Aorta (tissue), 5 donors: ENCODE measurements at places on chromosomes 12 and 14. TPM values are rescaled to one million over a fixed set of nuclear protein-coding genes. Genes with fewer than 3 reads are reported as not detected.
A peak's percentile ranks its signal among the peaks of the same experiment; 100 is the strongest.

GRCh38 chr14:68386950-68387779 is 405.7 kb downstream of the ZFP36L1 start:
- no peak for DNase-seq

- no peak for DNase-seq
Observed at GRCh38 chr14:34270361-34270760, 191.7 kb downstream of the SPTSSA start.

- DNase-seq: no peak
Observed at GRCh38 chr12:8011331-8011730, 21.2 kb upstream of the FOXJ2 start.

DNA sequence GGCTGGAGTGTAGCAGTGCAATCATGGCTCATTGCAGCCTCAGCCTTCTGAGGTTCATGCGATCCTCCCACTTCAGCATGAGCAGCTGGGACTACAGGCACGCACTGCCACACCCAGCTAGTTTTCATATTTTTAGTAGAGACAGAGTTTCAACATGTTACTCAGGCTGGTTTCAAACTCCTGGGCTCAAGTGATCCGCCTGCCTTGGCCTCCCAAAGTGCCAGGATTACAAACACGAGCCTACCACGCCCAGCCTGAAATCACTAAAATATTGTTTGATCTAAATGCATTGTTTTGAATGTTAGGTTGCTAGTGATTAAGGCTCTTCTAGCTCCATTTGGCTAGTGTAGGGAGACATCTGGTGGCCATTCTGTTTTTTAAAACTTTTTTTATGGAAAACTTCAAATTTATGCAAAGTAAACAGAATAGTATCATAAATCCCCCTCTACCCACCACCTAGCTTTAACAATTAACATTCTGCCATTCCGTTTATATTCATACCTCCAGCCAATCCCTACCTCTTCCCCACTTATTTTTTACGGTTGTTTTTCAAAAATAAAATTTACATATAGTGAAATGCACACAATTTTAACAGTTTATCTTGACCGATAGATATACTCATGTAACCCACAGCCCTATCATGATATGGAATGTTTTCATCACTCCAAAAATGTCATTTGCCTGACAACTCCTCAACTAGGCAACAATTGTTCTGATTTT is 37.8 kb downstream of the MYO1H start:
- DNase-seq: peak; percentile 48

GRCh38 chr14:57939084-57939483 is 73.2 kb upstream of the SLC35F4 start:
- no peak for DNase-seq

DNA sequence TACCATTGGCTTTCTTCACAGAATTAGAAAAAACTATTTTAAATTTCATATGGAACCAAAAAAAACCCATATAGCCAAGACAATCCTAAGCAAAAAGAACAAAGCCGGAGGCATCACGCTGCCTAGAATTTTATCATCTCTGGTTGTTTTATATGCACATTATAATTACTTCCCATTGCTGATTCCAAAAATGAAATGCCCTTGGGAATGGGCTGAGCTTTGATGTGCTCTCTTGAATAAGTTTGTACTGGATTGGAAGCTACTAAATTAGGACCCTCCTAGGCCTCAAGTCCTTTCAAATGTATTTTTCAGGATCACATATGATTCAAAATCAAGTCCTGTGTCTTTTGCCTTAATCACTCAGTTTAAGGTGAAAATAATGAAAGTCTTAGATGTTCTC is 58.9 kb upstream of the DUSP6 start:
- no peak for DNase-seq

DNA sequence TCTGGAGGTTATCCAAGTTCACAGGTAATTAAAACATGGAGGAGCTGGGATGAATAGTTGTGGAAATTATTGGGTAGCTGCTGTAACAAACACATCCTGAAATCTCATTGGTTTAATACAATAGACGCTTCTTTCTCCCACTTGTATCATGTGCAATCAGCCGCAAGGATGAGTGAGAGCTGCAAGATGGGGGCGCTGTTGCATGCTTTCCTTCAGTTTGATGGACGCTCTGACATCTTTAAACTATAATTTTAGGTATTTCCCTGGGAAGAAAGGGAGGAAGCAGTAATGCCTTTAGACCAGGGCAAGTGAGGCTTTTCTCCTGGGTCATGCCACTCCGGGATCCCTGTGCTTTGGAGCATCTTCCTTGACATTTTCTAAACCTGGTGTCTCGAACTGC is 178.7 kb downstream of the PAWR start:
- DNase-seq: no peak

DNA sequence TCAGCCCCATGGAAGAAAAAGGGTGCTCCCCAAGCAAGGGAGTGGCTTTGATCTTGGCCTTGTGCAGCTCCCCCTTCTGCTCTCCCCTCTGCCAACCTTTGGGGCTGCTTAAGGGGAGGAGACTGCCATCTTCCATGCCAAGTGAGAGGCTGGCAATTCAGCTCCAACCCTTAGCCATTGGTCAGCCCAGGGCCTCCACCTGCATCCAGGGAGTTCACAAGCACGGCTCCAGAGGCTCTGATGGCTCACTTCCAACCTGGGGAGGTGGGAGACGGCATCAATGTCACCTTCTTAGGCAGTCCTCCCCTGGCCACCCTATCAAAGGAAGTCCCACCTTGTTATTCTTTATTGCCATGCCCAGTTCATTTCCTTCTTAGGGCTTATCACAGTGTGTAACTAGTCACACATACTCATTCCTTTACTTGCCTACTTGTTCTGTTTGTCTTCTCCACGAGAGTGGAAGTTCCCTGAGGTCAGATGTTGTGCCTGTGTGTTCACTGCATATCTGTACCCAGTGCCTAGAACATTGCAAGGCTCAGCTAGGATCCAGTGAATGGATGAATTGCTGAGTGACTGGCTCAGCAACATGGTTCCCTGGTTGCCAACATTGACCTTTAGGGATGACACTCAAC is 5.0 kb downstream of the HDAC7 start:
- DNase-seq: peak; percentile 29

DNA sequence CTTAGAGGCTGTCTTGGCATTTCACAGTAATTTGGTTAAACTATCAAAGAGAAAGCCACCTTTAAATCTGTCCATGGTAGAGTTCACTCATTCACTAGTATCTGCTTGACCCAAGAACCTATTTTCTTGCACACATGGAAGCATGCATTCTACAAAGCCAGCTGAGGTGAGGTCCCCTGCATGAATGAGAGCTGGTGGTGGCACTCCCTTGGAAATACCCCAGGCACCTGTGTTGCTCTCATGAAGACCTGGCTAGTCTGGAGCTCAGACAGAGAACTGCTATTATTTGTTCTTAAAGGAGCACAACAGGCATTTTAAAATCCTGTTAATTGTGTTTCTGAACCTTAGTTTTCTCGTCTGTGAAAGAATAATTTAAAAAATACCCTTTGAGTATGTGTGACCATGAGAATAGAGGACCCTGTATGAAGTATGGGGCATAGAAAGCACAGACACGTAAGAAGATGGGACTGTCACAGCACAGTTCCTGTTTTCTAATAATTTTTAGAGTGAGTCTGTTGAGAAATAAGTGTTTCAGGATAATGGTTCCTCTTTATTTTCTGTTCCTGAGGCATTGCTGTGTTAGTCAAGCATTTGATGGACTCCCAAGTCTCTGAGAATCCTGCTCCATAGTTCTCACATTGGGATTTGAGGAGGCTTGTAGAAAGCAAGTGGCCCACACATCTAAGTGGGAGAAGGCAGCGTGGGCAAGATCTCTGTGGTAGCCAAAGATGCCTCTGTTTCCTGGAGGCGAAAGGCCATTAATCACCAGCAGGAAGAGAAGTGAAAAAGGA is 10.9 kb downstream of the RGS6 start:
- DNase-seq: no peak

DNA sequence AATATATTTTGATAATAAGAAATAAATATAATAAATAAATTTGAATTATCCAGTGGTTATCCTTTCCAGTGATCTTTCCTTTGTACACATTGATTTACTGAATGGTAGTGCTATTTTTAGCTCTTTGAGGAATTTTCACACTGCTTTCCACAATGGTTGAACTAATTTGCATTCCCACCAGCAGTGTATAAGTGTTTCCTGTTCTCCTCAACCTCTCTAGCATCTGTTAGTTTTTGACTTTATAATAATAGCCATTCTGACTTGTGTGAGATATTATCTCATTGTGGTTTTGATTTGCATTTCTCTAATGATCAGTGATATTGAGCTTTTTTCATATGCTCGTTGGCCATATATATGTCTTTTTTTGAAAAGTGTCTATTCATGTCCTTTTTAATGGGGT is 333.7 kb downstream of the RAD51B start:
- DNase-seq: no peak

GRCh38 chr12:52867642-52868041 is 18.8 kb upstream of the KRT78 start:
- DNase-seq: peak; percentile 86

GRCh38 chr12:18422871-18423270 is 161.6 kb downstream of the PIK3C2G start:
- DNase-seq: no peak

GRCh38 chr12:44640427-44641190 is 235.5 kb downstream of the NELL2 start:
- no peak for DNase-seq

GRCh38 chr14:29636870-29637269 is 290.8 kb downstream of the PRKD1 start:
- no peak for DNase-seq

DNA sequence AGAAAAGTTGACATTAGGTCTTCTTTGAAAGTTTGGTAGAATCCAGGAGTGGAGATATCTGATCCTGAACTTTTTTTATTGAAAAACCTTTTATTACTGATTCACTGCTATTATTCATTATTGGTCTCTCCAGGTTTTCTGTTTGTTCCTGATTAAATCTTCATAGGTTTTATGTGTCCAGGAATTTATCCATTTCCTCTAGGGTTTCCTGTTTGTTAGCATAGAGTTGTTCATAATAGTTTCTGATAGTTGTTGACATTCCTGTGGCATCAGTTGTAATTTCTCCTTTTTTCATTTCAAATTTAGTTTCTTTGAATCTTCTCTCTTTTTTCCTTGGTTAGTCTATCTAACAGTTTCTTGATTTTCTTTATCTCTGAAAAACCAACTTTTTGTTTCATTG is 370.3 kb downstream of the SLC6A15 start:
- no peak for DNase-seq

LRTM2 gene
- total RNA-seq: not detected

EXD2 gene
- total RNA-seq: 13.1 TPM

SLC5A8 gene
- total RNA-seq: not detected

CAPRIN2 gene
- 41.2 TPM for total RNA-seq

SMARCC2 gene
- total RNA-seq: 118 TPM

KCNC2 gene
- not detected for total RNA-seq

CELA1 gene
- total RNA-seq: not detected

ACVRL1 gene
- total RNA-seq: 53.6 TPM

AMIGO2 gene
- 72.1 TPM for total RNA-seq

ERBB3 gene
- 5.1 TPM for total RNA-seq
